ENCODE measurements at places on chromosomes 4 and X. TPM values are rescaled to one million over a fixed set of nuclear protein-coding genes. Genes with fewer than 3 reads are reported as not detected.
A peak's percentile ranks its signal among the peaks of the same experiment; 100 is the strongest.

The HMGB3 gene
- 116 TPM for total RNA-seq

The IGSF1 gene
- total RNA-seq = 0.79 TPM

The CXCL13 gene
- total RNA-seq = not detected

The CT45A3 gene
- 0.30 TPM for total RNA-seq

The GNL3L gene
- total RNA-seq = 60.2 TPM

The AWAT2 gene
- total RNA-seq = not detected

The ITM2A gene
- total RNA-seq = not detected

The FAT4 gene
- total RNA-seq = 0.71 TPM

The HAND2 gene
- not detected for total RNA-seq

The STATH gene
- not detected for total RNA-seq

The SH3D19 gene
- total RNA-seq = 37.5 TPM

The MID2 gene
- total RNA-seq = 5.1 TPM

The NEXMIF gene
- not detected for total RNA-seq

GRCh38 chr4:57254754-57255153 is 144.6 kb upstream of the IGFBP7 start:
- H3K4me3 ChIP-seq = no peak overlapping the region
- H3K4me1 ChIP-seq = no peaks in the 10 kb centered on the region
- no peak for DNase-seq
- H3K36me3 ChIP-seq = no peaks in the 10 kb centered on the region
- H3K27ac ChIP-seq = no peak overlapping the region

DNA sequence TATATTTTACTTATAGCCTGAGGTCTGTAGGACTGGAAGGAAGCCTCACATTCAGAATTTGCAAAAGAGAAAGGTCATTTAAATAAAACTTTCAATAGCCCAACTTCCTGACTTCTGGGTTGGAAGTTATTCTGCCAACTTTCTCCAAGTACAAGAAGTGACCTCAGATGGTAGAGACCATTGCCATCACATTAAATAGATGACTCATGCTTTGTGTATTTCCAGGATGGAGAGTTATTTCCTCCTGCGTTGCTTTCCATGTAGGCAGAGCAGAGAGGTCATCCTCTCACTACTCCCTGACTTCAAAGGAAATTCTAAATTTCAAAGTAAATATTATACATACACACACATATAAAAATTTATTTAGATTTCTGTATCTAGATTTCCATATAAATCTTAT is 73.0 kb upstream of the NR3C2 start:
- H3K36me3 ChIP-seq = no peaks in the 10 kb centered on the region
- peak; percentile 21 for DNase-seq
- no peaks in the 10 kb centered on the region for H3K4me1 ChIP-seq
- H3K4me3 ChIP-seq = no peak overlapping the region
- no peak overlapping the region for H3K27ac ChIP-seq
- H3K27me3 ChIP-seq = no peaks in the 10 kb centered on the region

DNA sequence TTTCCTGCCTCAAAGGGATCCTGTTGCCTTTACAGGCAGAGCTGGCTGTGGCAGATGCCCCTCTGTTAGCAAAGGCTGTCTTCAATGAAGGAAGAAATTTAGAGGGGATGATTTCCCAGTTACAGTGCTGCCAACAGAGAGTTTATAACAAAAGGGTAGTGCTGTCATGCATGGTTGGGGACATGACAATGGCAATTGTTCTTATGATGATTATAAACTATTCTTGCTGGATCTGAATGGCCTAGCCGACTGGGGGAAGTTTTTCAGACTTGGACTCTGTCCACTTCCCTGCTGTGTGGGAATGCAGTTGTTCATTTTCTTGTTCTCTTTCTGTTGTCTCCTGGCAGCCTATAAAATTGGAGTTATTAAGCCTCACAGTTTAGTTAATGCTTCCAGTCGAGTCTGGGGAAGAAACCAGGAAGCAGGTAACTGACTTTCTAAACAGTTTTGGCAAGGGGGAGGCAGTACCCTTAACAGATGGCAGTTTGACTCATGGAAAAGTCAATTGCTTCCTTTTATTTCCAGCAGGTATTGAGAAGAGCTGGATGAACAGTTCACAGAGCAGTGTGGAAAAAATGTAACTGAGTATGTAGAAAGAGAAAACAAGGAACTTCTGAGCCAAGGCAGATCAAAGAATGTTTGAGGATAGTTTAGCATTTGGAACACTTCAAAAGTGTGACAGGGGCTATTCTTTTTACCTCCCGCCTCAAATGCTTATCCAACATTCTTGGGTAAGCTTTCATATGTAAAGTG is 582.6 kb downstream of the RAPGEF2 start:
- DNase-seq = no peak
- H3K27ac ChIP-seq = no peak overlapping the region
- no peak overlapping the region for H3K4me3 ChIP-seq
- H3K4me1 ChIP-seq = no peaks in the 10 kb centered on the region
- no peaks in the 10 kb centered on the region for H3K36me3 ChIP-seq

GRCh38 chr4:48812866-48813265 is 18.0 kb upstream of the OCIAD1 start:
- no peaks in the 10 kb centered on the region for H3K27me3 ChIP-seq
- no peaks in the 10 kb centered on the region for H3K4me1 ChIP-seq
- H3K36me3 ChIP-seq = no peaks in the 10 kb centered on the region

DNA sequence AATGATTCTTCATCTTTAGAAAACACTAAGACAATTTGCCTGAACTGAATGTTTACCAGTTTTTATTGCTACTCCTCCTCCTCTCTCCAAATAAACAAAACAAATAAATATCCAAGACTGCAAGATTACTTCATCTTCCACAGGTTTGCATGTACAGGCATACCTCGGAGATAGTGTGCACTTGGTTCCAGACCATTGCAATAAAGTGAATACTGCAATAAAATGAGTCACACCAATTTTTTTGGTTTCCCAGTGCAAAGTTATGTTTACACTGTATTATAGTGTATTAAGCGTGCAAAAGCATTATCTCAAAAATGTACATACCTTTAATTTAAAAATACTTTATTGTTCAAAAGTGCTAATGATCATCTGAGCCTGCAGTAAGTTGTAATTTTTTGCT is 53.3 kb downstream of the FBXL5 start:
- no peak overlapping the region for H3K27ac ChIP-seq

- H3K4me1 ChIP-seq = no peaks in the 10 kb centered on the region
- no peaks in the 10 kb centered on the region for H3K27me3 ChIP-seq
- no peak for DNase-seq
- H3K4me3 ChIP-seq = no peak overlapping the region
Measured at GRCh38 chr4:175424111-175424510, 388.0 kb downstream of the GPM6A start.

DNA sequence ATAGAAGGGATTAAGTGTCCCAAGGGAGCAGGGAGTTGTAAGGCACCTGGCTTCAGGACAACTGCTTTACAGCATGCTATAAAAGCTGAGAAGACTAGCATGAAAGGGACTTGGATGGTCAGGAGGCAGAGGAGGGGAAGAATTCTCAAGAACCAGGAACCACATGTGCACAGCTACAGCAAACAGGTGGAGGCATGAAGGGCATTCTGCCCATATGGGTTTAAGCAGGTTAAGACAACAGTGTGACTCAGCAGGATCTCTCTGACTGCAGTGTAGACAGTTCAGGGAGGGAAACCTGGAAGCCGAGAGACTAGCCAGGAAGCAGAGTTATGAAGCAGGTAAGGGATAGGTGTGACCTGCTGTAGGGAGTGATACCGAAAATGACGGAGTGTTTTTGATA is 117.0 kb downstream of the DHRSX start:
- H3K4me3 ChIP-seq = no peak overlapping the region
- no peaks in the 10 kb centered on the region for H3K27me3 ChIP-seq
- H3K4me1 ChIP-seq = peaks cover 27% of the 10 kb centered on the region
- DNase-seq = no peak
- no peak overlapping the region for H3K27ac ChIP-seq

GRCh38 chr4:175823015-175823742 is 11.1 kb upstream of the GPM6A start:
- DNase-seq = no peak
- H3K4me1 ChIP-seq = no peaks in the 10 kb centered on the region
- H3K36me3 ChIP-seq = no peaks in the 10 kb centered on the region
- no peak overlapping the region for H3K4me3 ChIP-seq
- H3K27ac ChIP-seq = no peak overlapping the region

DNA sequence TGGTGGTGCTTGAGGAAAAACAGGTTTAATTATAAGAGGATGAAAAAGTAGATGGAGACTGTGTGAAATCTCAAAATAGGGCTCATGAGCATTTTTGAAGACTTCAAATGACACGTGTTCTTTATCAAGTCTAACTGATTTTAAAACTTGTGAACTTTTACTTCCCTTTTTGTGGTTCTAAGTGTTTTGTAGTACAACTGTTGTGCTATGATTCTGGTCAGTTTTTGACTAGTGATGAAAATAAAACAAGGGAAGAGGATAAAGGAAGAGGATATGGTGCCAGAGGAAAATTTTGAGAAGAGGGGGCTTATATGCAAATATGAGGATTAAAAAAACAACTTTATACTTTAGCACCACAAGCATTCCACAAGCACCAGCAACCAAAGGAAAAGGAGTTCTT is 644.0 kb downstream of the RPA4 start:
- no peaks in the 10 kb centered on the region for H3K27me3 ChIP-seq
- no peaks in the 10 kb centered on the region for H3K4me1 ChIP-seq
- DNase-seq = no peak
- no peak overlapping the region for H3K27ac ChIP-seq
- no peaks in the 10 kb centered on the region for H3K36me3 ChIP-seq

DNA sequence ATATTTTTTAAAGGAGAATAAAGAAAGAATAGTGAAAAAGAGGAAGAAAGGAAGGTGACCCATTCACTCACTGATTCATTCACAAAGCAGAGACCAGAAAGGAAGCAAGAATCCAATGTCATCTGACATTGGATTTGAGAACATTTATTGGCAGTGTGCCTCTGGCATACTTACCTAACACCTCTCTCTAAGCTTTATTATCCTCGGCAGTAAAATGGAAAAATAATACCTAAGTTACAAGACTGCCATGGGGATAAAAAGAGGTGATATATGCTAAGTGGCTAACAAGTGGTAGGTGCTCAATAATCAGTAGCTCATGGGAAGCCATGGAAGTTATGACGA is 41.6 kb upstream of the PPARGC1A start:
- H3K27me3 ChIP-seq = no peaks in the 10 kb centered on the region
- H3K4me3 ChIP-seq = no peak overlapping the region
- DNase-seq = no peak
- no peaks in the 10 kb centered on the region for H3K36me3 ChIP-seq
- no peaks in the 10 kb centered on the region for H3K4me1 ChIP-seq
